ENCODE measurements at places on chromosomes 2 and 18. TPM values are rescaled to one million over a fixed set of nuclear protein-coding genes. Genes with fewer than 3 reads are reported as not detected.

DNA sequence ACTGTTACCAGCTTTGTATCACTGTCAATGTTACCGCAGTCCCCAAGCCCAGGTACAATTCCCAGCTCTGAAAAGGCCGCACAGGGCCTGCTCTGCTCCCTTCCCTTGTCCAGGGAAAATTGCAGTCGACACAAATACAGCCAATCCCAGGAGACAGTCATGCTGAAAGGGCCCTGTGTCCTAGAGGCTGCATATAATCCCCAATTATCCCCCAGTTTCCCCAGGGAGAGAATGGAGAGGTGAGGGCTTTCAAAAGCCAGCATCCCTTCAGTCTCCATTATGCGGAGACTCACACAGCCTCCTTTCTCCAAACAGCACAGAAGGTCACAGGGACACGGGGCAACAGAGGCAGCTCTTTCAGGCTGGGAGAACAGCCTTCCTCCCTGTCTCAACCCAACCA lies 17.1 kb upstream of the CTIF start:
- DNase-seq = no peak

DNA sequence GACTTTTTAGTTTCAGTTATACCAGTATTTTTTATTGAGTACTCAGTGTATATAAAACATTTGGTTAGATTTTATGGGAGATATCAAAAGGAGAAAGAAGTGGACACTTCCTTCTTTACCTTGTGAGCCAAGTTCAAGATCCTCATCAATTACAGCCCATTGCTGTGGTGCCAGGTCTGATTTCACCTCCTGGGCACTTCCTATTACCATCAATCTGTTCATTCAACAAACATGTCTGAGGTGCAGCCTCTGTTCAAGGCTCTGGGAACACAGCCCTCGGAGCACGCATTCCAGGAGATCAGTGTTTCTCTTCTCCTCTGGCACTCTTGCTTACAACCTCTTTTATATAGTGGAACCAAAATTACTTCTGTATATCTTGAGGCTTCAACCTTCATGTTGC lies 171.4 kb upstream of the ALPP start:
- DNase-seq = no peak

DNA sequence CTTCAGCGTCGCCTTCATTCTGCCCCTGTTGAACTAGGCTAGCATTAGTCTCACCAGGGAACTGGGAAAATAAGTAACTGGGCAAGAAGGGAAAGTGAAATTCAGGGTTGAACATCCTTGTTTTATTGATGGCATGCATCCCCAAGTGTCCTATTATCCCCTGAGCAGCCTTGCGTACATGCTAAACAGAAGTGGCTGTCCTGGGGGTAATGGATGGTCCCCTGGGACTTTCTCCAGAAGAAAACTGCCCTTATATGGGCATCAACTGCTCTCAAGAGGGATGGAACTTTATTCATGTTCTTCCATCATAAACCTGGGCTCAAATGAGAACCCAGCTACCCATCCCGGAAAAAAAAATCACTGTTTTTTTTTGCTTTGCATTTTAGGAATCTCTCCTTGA lies 11.8 kb upstream of the SMIM21 start:
- no peak for DNase-seq

- DNase-seq = no peak
These were observed 51.3 kb downstream of the RNF144A start for GRCh38 chr2:6968319-6969100.

- no peak for DNase-seq
These were observed 201.1 kb downstream of the DCC start for GRCh38 chr18:52541056-52541455.

DNA sequence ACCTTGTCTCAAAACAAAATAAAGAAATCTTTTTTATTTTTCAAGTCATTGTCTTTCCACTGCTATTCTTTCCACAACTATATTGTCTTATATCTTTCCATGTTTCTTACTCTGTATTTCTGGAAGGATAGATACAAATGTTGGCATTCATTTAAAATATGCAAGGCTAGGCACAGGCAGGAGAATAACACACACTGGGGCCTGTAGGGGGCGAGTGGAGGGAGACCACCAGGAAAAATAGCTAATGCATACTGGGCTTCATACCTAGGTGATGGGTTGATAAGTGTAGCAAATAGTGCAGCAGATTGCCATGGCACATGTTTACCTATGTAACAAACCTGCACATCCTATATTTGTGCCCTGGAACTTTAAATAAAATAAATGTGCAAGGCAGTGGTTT lies 9.6 kb downstream of the MRPL30 start:
- no peak for DNase-seq

DNA sequence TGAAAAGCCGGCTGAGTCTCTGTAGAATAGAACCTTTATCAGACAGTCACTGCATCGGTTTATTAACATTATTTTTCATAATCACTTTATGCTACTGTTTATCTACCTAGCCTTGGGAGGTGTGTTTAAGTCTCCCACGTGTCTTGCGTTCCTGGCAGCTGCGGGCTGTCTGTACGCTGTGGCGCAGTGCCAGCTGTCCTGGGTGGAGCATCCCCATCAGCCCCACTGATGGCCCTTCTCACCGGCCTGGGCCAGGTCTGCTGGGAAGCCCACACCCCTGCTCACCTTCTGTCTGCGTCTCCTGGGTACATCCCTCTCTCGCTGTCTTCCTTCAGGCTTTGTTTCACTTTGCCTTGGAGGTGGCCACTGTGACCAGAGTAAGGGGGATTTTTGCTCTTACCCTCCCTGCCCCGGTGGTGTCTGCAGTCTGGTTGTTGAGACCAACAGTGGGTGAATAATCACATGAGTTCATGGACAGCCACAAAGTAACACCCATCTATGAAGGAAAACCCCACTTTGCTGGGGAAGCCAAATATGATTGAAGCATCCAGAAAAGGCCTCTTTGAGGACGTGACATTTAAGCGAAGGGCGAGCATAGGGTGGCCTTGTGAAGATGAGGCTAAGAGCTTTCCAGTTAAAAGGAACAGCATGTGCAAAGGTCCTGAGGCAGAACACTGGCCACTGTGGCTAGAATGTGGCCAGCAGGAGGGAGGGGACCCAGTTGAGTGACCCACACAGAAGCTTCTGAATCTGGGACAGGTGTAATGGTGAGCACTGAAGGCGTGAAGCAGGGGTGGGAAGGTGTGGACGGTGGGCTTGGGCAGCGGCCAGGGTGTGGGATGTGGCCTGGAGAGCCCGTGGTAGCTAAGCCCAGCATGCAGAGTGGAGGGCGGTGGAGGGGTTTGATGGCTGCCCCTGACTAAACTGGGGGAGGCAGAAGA lies 41.7 kb downstream of the RAMP1 start:
- no peak for DNase-seq

DNA sequence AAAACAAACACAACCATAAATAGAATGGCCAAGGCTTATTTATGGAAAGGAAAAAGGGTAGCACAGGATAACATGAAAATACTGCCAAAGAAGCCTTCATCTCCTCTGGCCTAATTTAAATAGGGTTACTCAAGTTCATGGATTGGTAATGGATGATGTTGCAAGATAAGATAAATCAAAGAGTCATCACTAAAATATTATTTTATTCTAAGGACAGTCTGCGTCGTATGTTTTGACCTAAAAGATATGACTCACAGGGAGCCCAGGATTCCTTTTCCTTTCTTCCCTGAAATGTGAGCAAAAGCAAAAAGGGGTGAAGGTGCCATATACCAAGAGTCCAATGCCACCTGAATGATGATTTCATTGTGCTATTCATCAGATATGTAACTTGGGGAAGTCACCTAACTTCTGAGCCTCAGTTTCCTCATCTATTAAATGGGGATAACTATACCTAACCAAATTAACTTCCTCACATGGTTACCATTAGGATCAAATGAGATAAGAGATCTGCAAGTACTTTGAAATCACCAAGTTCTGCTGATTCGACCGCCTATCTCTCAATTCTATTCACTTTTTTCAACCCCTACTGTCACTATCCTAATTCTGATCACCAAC lies 137.7 kb downstream of the THADA start:
- DNase-seq = no peak

DNA sequence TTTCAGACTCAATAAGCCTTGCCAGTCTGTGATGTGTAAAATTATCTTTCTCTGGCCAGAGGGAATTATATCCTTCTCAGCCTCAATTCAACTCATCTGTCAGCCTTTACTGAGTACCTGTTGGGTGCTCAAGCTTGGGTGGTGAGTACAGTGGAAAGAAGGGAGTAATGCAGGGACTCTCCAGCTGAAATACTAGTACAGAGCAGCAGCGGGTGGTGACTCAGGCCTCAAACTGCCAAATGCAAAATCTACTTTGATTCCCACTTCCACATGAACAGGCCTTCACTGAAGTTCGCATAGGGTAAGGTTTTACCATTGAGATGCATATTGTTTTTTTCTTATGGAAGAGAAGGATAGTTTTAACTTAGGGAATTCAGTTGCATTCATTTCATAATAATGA lies 326.8 kb downstream of the LRRTM1 start:
- DNase-seq = no peak

- DNase-seq = no peak
These were observed 14.3 kb upstream of the SCN2A start for GRCh38 chr2:165224941-165225340.

GRCh38 chr18:45291621-45292615 lies 323.4 kb upstream of the SLC14A2 start:
- no peak for DNase-seq

GRCh38 chr2:31696068-31696467 lies 115.3 kb upstream of the SRD5A2 start:
- DNase-seq = no peak

Gene REG3A
- not detected for polyA plus RNA-seq
